ENCODE measurements at places on chromosomes 4 and X.

GRCh38 chrX:43962636-43963035 is 10.6 kb downstream of the NDP start:
- DNase-seq, result no peak

- DNase-seq, result no peak
Observed at GRCh38 chr4:83728191-83728590, 192.3 kb downstream of the GPAT3 start.

DNA sequence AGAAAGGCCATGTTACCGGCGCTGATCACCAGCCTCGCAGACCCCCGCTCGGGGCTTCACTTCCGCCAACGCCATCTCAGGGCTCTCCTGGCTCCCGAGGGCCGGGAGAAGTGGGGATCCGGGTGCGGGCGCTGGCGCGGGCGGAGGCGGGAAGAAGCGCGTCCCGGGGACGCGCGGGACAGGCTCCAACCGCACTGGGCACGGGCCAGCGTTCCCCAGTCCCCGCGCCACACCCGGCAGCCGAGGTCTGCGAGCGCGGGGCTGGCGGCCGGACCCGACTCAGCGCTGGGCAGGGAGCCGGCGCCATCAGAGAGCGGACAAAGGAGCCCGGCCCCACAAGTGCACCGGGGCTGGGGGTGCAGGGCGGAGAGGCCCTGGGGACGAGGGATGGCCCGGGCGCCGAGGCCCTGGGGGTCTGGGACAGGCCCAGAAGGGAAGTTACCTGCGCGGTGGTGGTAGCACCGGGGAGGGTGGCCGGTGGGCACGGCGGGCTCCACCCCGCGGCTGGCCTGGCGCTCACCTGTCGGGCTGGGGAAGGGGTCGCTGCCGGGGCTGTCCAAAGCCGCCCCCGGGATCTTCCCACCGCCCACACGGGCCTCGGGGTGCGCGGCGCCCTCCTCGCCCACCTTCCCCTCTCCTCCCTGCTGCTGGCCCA is 449 bp downstream of the CTPS2 start:
- DNase-seq, result peak; percentile 7

DNA sequence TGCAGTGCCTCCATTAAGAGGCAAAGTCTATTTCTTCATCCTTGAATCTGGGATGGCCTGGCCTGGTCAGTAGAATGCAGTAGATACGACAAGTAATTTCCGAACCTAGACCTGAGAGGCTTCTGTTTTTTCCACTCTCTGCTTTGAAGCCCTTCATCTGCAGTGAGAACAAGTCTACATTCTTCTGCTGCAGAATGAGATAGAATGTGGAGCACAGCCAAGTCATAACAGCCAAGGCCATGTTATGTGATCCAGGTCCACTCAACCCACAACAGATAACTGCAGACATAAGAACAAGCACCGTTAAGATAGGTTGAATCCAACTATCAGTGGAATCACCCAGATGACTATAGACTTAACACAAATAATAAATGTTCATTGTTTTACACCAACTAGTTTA is 1297.7 kb downstream of the C4orf33 start:
- DNase-seq, result no peak

GRCh38 chr4:121674696-121675095 is 22.1 kb downstream of the ANXA5 start:
- DNase-seq, result no peak

- DNase-seq, result peak; percentile 85
Observed at GRCh38 chr4:36325499-36325898, 44.1 kb downstream of the DTHD1 start.

DNA sequence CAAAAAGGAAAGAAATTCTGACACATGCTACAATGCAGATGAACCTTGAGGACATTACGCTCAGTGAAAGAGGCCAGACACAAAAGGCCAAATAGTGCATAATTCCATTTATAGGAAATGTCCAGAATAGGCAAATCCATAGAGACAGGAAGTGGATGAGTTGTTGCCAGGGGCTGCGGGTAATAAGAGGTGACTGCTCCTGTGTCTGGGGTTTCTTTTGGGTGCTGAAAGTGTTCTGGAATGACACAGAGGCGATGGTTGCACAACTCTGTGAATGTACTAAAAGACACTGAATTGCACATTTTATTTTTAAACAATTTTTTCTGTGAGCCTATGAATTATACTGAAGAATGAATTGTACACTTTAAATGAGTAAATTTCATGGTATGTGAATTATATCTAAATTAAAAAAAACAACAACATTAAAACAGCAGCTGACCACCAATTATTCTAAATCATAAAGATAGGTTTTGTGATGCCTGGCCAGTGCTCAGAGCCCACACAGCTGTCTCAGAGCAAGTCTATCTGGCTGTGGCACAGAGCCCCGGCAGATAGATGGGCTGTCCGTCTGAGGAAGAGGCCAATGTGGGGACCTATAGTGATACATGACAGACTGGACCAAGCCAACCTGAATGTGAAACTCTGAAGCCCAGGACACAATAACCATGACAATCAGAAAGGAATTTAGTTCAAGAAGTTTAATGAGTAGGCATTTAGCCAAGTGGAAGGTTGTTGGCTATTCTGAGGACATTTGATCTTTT is 23.5 kb upstream of the IRAK1 start:
- peak; percentile 92 for DNase-seq

DNA sequence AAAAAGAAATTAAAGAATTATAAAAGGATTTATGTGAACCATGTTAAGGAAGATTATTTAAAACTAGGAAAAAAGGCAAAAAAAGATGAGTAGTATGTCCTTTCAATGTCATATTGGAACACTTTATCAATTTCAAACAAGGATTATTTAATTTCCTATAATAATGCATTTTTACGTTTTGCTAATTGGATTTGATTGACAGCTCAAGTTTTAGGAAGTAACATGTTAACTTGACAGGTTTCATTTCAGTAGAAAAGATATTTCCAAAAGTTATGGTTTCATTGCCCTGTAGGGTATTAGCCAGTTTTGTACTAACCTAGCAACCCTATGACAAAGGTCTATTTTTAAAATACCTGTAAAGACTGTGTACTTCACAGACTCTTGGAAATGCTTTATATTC is 379.6 kb upstream of the ZFP42 start:
- no peak for DNase-seq

GRCh38 chr4:40744218-40744617 is 5.5 kb upstream of the NSUN7 start:
- DNase-seq, result no peak

GRCh38 chrX:20531667-20532066 is 265.0 kb upstream of the RPS6KA3 start:
- DNase-seq, result peak; percentile 46
